Activated naive CD8-positive, alpha-beta T cell treated with anti-CD3 and anti-CD28 coated beads, Interleukin-2, amount 50 U/mL, for 24 hours (primary cell): ENCODE measurements at places on chromosomes 11 and 22.
A peak's percentile ranks its signal among the peaks of the same experiment; 100 is the strongest.

- H3K27me3 ChIP-seq = no peaks in the 10 kb centered on the region
- no peak overlapping the region for H3K27ac ChIP-seq
- no peak overlapping the region for H3K4me3 ChIP-seq
- H3K36me3 ChIP-seq = peaks cover 20% of the 10 kb centered on the region
- no peaks in the 10 kb centered on the region for H3K4me1 ChIP-seq
Observed at GRCh38 chr11:111561791-111562325, 21.3 kb downstream of the LAYN start.

- no peak overlapping the region for H3K27ac ChIP-seq
- peaks cover 5% of the 10 kb centered on the region for H3K27me3 ChIP-seq
- H3K36me3 ChIP-seq = no peaks in the 10 kb centered on the region
- H3K4me3 ChIP-seq = no peak overlapping the region
Observed at GRCh38 chr11:19558189-19558986, 154.2 kb upstream of the NAV2 start.

GRCh38 chr11:60926500-60926899 is 2.2 kb downstream of the TMEM132A start:
- H3K4me3 ChIP-seq = no peak overlapping the region
- no peak for DNase-seq
- H3K36me3 ChIP-seq = peaks cover 13% of the 10 kb centered on the region
- peaks cover 20% of the 10 kb centered on the region for H3K4me1 ChIP-seq
- H3K27ac ChIP-seq = no peak overlapping the region

DNA sequence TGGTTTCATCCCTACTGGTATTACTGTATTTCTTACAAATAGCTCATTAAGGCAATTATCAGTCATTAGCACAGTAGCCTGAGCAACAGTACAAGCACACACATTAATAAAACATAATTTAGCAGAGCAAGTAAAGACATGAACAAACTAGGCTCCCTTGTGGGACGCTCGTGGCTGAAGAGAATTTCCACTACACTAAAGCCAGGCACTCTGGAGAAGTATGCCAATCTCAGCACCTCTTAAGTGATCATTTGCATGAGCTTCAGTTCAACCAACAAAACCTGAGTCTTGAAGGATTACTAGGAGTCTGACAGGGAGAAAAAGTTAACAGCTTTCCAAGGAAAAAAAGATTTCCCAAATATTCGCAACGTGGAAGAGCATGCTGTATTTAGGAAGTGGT is 109.1 kb downstream of the LARGE1 start:
- H3K27me3 ChIP-seq = no peaks in the 10 kb centered on the region
- H3K27ac ChIP-seq = no peak overlapping the region
- H3K4me3 ChIP-seq = no peak overlapping the region
- no peak for DNase-seq

DNA sequence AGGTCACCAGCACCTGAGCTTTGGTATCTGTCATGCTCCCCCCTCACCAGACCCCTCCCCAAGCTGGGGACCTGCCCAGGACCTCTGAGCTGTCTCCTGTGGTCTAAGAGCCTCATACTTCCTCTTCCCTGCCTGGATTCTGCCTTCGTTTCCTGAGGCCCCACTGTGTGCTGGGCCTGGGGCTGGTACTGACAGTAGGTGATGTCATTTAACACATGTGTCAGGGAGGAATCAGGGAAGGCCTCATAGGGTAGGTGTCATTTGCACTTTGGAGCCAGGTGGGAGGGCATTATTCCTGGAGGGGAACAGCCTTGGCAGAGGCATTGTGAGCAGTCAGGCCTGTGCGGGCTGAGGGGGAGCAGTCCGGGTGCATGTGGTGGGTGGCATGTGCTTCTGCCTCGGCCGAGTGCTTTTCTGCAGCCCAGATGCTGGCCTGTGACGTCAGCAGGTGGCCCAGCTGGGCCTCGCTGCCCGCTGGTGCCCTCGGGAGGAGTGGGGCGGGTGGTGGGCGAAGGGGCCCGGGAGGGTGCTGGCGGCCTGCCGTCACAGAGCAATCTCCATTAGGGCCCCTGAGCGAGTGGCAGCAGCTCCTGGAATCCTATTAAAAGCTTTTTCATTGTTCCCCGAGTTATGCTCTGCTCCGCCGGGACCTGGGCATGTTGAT is 9.1 kb downstream of the FLRT1 start:
- no peak overlapping the region for H3K4me3 ChIP-seq
- no peak overlapping the region for H3K27ac ChIP-seq
- H3K4me1 ChIP-seq = no peaks in the 10 kb centered on the region
- H3K36me3 ChIP-seq = no peaks in the 10 kb centered on the region

DNA sequence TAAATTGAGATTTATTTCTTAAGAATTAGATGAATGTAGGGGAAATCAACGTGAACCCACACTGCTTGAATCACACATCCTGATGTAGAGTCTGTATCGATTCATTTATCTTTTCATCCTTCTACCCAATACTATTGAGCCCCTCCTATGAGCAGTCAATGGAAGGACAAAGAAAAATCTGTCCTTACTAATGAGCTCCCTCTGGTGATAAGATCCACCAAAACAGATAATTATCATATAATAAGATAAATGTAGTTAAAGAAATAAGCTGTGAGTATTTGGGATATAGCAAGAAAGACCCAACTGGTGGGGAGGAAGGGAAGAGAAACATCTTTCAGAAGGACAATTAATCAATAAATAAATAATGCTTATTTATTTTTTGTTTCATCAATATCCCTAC is 385.1 kb upstream of the CCDC90B start:
- no peak overlapping the region for H3K27ac ChIP-seq
- no peak overlapping the region for H3K4me3 ChIP-seq
- no peak for DNase-seq
- H3K4me1 ChIP-seq = no peaks in the 10 kb centered on the region

GRCh38 chr11:114008331-114008730 is 33.4 kb downstream of the HTR3A start:
- no peak overlapping the region for H3K27ac ChIP-seq
- DNase-seq = no peak
- no peaks in the 10 kb centered on the region for H3K4me1 ChIP-seq
- no peak overlapping the region for H3K4me3 ChIP-seq
- no peaks in the 10 kb centered on the region for H3K36me3 ChIP-seq
- H3K27me3 ChIP-seq = peaks cover 5% of the 10 kb centered on the region

DNA sequence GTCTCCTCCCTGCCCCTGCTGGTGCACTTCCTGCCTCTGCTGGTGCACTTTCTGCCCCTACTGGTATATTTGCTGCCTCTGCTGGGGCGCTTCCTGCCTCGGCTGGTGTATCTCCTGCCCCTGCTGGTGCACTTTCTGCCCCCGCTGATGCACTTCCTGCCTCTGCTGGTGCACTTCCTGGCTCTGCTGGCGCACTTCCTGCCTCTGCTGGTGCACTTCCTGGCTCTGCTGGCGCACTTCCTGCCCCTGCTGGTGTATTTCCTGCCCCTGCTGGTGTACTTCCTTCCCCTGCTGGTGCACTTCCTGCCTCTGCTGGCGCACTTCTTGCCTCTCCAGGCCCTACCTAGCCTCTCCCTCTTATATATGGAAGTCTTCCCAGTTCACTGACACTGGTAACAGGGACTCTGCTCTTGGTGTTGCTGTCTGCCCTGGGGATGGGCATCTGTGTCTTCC is 10.1 kb downstream of the MTFP1 start:
- peaks cover 14% of the 10 kb centered on the region for H3K36me3 ChIP-seq
- peaks cover 17% of the 10 kb centered on the region for H3K27me3 ChIP-seq
- DNase-seq = peak; percentile 75
- peak overlapping the region; percentile 87 for H3K4me3 ChIP-seq
- H3K27ac ChIP-seq = peak overlapping the region; percentile 96

DNA sequence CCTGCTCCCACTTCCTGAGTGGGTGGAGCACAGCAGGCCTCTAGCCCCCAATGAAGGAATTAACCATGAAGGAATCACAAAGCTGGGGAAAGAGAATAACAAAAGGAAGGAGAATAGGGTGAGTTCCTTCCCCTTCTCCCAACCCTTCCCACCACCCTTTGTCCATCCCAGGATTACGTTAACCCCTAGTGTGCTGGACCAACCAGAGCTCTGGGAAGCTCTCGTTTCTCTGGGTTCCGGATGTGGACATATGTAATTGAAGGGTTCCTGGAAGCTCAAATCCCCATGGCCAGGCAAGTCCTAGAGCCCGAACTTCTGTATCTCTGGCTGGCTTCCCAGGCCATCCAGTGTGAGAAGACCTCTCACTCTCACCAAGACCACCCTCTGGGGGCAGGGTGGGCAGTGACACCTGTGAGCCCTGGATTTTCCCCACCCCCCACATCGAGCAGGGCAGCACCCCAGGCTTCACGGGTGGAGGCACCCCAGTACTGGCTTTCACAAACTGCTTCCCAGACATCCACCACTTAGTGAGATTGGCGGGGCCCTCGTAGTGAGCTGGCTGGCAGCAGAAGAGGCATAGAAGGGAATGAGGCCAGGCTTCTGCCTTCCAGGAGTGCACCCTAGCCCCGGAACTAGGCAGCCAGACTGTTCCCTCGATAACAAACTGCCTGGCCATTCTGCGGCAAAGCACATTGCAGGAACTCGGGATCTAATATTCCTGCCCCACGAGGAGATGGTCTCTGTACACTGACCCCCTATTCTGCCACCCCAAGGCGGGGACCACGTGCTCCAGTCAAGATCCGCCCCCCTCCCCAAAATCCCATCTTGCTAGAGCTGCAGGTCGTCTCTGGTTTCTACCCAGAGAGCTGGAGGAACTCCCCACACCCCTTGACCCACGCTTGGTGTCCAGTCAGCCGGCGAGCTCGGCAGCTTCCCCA is 2.1 kb downstream of the NECTIN1 start:
- no peaks in the 10 kb centered on the region for H3K36me3 ChIP-seq
- H3K27me3 ChIP-seq = peaks cover 34% of the 10 kb centered on the region
- H3K4me1 ChIP-seq = peaks cover 18% of the 10 kb centered on the region
- peak overlapping the region; percentile 14 for H3K4me3 ChIP-seq

GRCh38 chr22:46824980-46825544 is 62.6 kb downstream of the TBC1D22A start:
- DNase-seq = no peak
- peaks cover 34% of the 10 kb centered on the region for H3K36me3 ChIP-seq
- no peaks in the 10 kb centered on the region for H3K27me3 ChIP-seq
- H3K4me1 ChIP-seq = peaks cover 14% of the 10 kb centered on the region

GRCh38 chr11:45615182-45615792 is 50.1 kb downstream of the CHST1 start:
- H3K27ac ChIP-seq = no peak overlapping the region
- no peak for DNase-seq
- no peaks in the 10 kb centered on the region for H3K36me3 ChIP-seq
- H3K4me3 ChIP-seq = no peak overlapping the region

- H3K36me3 ChIP-seq = peaks cover 55% of the 10 kb centered on the region
- H3K27me3 ChIP-seq = no peaks in the 10 kb centered on the region
- no peak overlapping the region for H3K4me3 ChIP-seq
- H3K27ac ChIP-seq = peak overlapping the region; percentile 23
- DNase-seq = no peak
Observed at GRCh38 chr11:35169754-35170153, 30.8 kb downstream of the CD44 start.

GRCh38 chr22:37406441-37407235 is 20.6 kb downstream of the ELFN2 start:
- peaks cover 2% of the 10 kb centered on the region for H3K27me3 ChIP-seq
- H3K36me3 ChIP-seq = no peaks in the 10 kb centered on the region
- no peak for DNase-seq

GRCh38 chr11:17601676-17602075 is 54.6 kb downstream of the OTOG start:
- H3K27ac ChIP-seq = no peak overlapping the region
- no peaks in the 10 kb centered on the region for H3K36me3 ChIP-seq
- peaks cover 2% of the 10 kb centered on the region for H3K27me3 ChIP-seq
- no peak overlapping the region for H3K4me3 ChIP-seq

- no peaks in the 10 kb centered on the region for H3K4me1 ChIP-seq
- no peak overlapping the region for H3K27ac ChIP-seq
- no peak for DNase-seq
- H3K27me3 ChIP-seq = no peaks in the 10 kb centered on the region
Observed at GRCh38 chr11:17791144-17791543, 56.6 kb downstream of the KCNC1 start.

- no peak for DNase-seq
- H3K36me3 ChIP-seq = no peaks in the 10 kb centered on the region
Observed at GRCh38 chr11:44298862-44299261, 11.1 kb downstream of the ALX4 start.

DNA sequence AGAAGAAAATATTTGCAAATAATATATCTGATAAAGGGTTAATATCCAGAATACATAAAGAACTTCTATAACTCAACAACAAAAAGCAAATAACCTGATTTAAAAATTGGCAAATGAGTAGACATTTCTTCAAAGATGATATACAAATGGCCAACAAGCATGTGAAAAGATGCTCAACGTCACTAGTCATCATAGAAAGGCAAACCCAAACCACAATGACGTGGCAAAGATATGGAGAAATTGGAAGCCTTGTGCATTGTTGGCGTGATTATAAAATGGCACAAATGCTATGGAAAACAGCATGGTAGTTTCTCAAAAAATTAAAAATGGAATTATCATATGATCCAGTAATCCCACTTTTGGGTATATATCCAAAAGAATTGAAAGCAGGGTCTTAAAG is 466.3 kb downstream of the TBC1D22A start:
- H3K27ac ChIP-seq = no peak overlapping the region
- no peaks in the 10 kb centered on the region for H3K4me1 ChIP-seq
- no peak overlapping the region for H3K4me3 ChIP-seq
- H3K27me3 ChIP-seq = peaks cover 3% of the 10 kb centered on the region
- no peaks in the 10 kb centered on the region for H3K36me3 ChIP-seq

- peaks cover 2% of the 10 kb centered on the region for H3K36me3 ChIP-seq
- no peak for DNase-seq
- no peaks in the 10 kb centered on the region for H3K27me3 ChIP-seq
- no peak overlapping the region for H3K4me3 ChIP-seq
Observed at GRCh38 chr22:25572708-25573171, 8.3 kb downstream of the GRK3 start.

DNA sequence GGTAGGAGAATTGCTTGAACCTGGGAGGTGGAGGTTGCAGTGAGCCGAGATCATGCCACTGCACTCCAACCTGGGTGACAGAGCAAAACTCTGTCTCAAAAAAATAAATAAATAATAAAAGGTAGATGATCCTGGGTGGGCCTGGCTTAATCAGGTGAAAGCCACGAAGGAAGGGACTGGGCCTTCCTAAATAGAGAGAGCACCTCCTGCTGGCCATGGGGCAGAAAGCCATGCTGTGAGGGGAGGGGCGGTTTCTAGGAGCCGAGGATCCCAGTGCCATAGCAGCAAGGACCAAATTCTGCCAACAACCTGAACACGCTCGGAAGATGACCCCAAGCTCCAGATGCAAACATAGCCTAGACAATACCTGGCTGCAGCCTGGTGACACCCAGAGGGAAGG is 24.5 kb upstream of the DGKZ start:
- peaks cover 2% of the 10 kb centered on the region for H3K27me3 ChIP-seq
- H3K4me1 ChIP-seq = peaks cover 13% of the 10 kb centered on the region
- H3K27ac ChIP-seq = no peak overlapping the region
- no peaks in the 10 kb centered on the region for H3K36me3 ChIP-seq
- H3K4me3 ChIP-seq = no peak overlapping the region
- no peak for DNase-seq

DNA sequence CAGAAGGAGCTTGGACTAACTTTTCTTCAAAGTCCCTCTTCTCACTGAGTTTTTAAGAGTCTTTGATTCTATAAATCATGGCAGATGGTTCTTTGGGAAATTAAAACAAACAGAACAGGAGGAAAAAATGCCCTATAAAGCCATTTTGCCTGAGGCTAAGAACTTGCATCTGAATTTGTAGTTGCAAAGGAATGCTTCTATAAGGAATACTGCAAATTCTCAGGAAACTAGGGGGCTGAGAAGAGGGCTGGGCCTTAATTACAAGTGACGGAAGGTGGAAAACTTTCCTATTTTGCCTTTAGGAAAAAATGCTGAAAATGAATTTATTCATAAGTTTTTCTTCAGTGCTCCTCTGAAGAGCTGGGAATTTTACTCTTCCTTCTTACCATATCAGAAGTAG is 90.0 kb upstream of the NARS2 start:
- peaks cover 12% of the 10 kb centered on the region for H3K27me3 ChIP-seq
- H3K36me3 ChIP-seq = no peaks in the 10 kb centered on the region
- no peak overlapping the region for H3K4me3 ChIP-seq

GRCh38 chr11:13327421-13327820 is 49.8 kb downstream of the BMAL1 start:
- no peak for DNase-seq
- no peaks in the 10 kb centered on the region for H3K27me3 ChIP-seq
- no peak overlapping the region for H3K4me3 ChIP-seq
- peaks cover 44% of the 10 kb centered on the region for H3K4me1 ChIP-seq
